H9 (cell line): ENCODE measurements at places on chromosomes 5 and 9. TPM values are rescaled to one million over a fixed set of nuclear protein-coding genes. Genes with fewer than 3 reads are reported as not detected.

PCDHGC4 gene
- 4.0 and 4.3 TPM in 2 replicates for total RNA-seq

ANKRD31 gene
- total RNA-seq: 0.11 and 0.13 TPM in 2 replicates

PCDHGC5 gene
- total RNA-seq: 0.57 and 0.66 TPM in 2 replicates

ANP32B gene
- 91.6 and 100.0 TPM in 2 replicates for total RNA-seq

MZB1 gene
- 0.31 and 0.48 TPM in 2 replicates for total RNA-seq

C5orf22 gene
- total RNA-seq: 33.5 and 34.0 TPM in 2 replicates

KLF4 gene
- total RNA-seq: 6.2 and 7.1 TPM in 2 replicates

NME5 gene
- total RNA-seq: 0.66 and 0.96 TPM in 2 replicates

MYMK gene
- total RNA-seq: not detected in 2 replicates

SLC25A2 gene
- total RNA-seq: not detected in 2 replicates

TNFSF15 gene
- total RNA-seq: not detected in 2 replicates

PCDHGB4 gene
- total RNA-seq: 3.8 and 4.2 TPM in 2 replicates

BRD8 gene
- 67.9 and 69.1 TPM in 2 replicates for total RNA-seq

IFNA21 gene
- not detected in 2 replicates for total RNA-seq

PHYHD1 gene
- 18.0 and 22.2 TPM in 2 replicates for total RNA-seq

GABRP gene
- total RNA-seq: 1.5 TPM in 2 replicates

GAS1 gene
- 2.3 and 2.7 TPM in 2 replicates for total RNA-seq

C9orf153 gene
- 0.17 TPM in 1 of 2 replicates, not detected in the other for total RNA-seq

BAAT gene
- 0.09 and 0.15 TPM in 2 replicates for total RNA-seq

ALDH1A1 gene
- 0.68 and 1.1 TPM in 2 replicates for total RNA-seq

PCDHGA11 gene
- total RNA-seq: 2.6 and 2.7 TPM in 2 replicates

CCDC112 gene
- total RNA-seq: 13.0 and 13.2 TPM in 2 replicates

IFNA13 gene
- not detected in 2 replicates for total RNA-seq

BTNL8 gene
- total RNA-seq: 0.13 and 0.26 TPM in 2 replicates

CDC20B gene
- total RNA-seq: 0.18 and 0.26 TPM in 2 replicates

GEMIN5 gene
- total RNA-seq: 34.2 and 35.8 TPM in 2 replicates

PSD2 gene
- total RNA-seq: 0.09 and 0.22 TPM in 2 replicates

IL4 gene
- total RNA-seq: not detected in 2 replicates

SPAG8 gene
- 0.46 and 0.50 TPM in 2 replicates for total RNA-seq

SPAAR gene
- total RNA-seq: 0.26 TPM in 1 of 2 replicates, not detected in the other

RAD23B gene
- total RNA-seq: 154 and 165 TPM in 2 replicates

PCDHGA3 gene
- total RNA-seq: 0.88 and 0.94 TPM in 2 replicates

PCDHA1 gene
- total RNA-seq: 0.44 and 0.61 TPM in 2 replicates

PCYOX1L gene
- total RNA-seq: 15.3 and 16.5 TPM in 2 replicates

ADAMTS13 gene
- 8.2 and 8.8 TPM in 2 replicates for total RNA-seq

IRGM gene
- 0.13 and 0.37 TPM in 2 replicates for total RNA-seq

TLX3 gene
- not detected in 2 replicates for total RNA-seq

CDH9 gene
- total RNA-seq: 0.61 and 0.79 TPM in 2 replicates

ANKH gene
- total RNA-seq: 9.6 and 10.2 TPM in 2 replicates

IFNA2 gene
- not detected in 2 replicates for total RNA-seq

SLC28A3 gene
- not detected in 2 replicates for total RNA-seq

PPP2R2B gene
- total RNA-seq: 14.3 and 15.2 TPM in 2 replicates

SLC6A18 gene
- total RNA-seq: not detected in 2 replicates

SPINK1 gene
- total RNA-seq: 2.0 and 3.1 TPM in 2 replicates

FOXD4L3 gene
- 0.26 TPM in 1 of 2 replicates, not detected in the other for total RNA-seq

BTNL3 gene
- total RNA-seq: not detected in 2 replicates

CCL27 gene
- total RNA-seq: 0.28 and 1.0 TPM in 2 replicates

CCL28 gene
- total RNA-seq: not detected in 2 replicates

FOXI1 gene
- not detected in 2 replicates for total RNA-seq

PCBD2 gene
- 11.0 and 11.9 TPM in 2 replicates for total RNA-seq

IGFBPL1 gene
- total RNA-seq: 37.7 and 37.9 TPM in 2 replicates

MEIKIN gene
- total RNA-seq: not detected in 2 replicates

TMC1 gene
- 2.4 and 2.5 TPM in 2 replicates for total RNA-seq

C9orf78 gene
- total RNA-seq: 37.5 and 43.6 TPM in 2 replicates

NOXA1 gene
- total RNA-seq: 1.8 and 2.0 TPM in 2 replicates
